ENCODE measurements at places on chromosomes 6 and 20.

GRCh38 chr6:108621117-108621516 lies 60.4 kb downstream of the FOXO3 start:
- no peak for DNase-seq

DNA sequence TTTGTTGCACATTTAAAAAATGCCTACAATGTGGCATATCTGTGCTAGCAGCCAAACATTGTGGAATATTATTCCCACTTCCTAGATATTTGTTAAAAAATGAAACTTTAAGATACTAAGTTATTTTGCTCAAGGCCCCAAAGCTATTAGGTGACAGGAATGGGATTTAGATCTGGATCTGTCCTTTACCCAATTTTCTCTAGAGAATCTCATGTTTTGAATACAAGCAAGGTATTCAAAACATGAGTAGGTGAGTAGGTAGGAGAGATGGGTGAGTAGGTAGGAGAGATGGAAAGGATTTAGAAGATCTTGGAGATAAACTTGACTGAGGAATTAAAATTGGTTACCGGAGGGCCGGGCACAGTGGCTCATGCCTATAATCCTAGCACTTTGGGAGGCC lies 61.2 kb upstream of the AKIRIN2 start:
- no peak for DNase-seq

GRCh38 chr20:52004715-52005114 lies 186.9 kb downstream of the ZFP64 start:
- DNase-seq = no peak

- no peak for DNase-seq
These were observed 19.2 kb downstream of the TUBB2B start for GRCh38 chr6:3208098-3208774.

GRCh38 chr6:55866128-55866527 lies 9.3 kb downstream of the BMP5 start:
- DNase-seq = no peak

GRCh38 chr6:72740135-72740534 lies 118.3 kb downstream of the KCNQ5 start:
- no peak for DNase-seq

- no peak for DNase-seq
These were observed 58.8 kb upstream of the CNKSR3 start for GRCh38 chr6:154569156-154569862.

- no peak for DNase-seq
These were observed 12.4 kb upstream of the SPDEF start for GRCh38 chr6:34568341-34569201.

- no peak for DNase-seq
These were observed 5.1 kb downstream of the HLA-DMA start for GRCh38 chr6:32947552-32948465.

- DNase-seq = no peak
These were observed 71.2 kb downstream of the COL19A1 start for GRCh38 chr6:69937402-69938136.

GRCh38 chr6:134063121-134063965 lies 10.9 kb upstream of the SLC2A12 start:
- no peak for DNase-seq

GRCh38 chr6:680251-680650 lies 12.7 kb downstream of the EXOC2 start:
- DNase-seq = no peak

All from SIG-M5 (cell line).